ENCODE measurements at places on chromosomes 6 and 20.
A peak's percentile ranks its signal among the peaks of the same experiment; 100 is the strongest.

DNA sequence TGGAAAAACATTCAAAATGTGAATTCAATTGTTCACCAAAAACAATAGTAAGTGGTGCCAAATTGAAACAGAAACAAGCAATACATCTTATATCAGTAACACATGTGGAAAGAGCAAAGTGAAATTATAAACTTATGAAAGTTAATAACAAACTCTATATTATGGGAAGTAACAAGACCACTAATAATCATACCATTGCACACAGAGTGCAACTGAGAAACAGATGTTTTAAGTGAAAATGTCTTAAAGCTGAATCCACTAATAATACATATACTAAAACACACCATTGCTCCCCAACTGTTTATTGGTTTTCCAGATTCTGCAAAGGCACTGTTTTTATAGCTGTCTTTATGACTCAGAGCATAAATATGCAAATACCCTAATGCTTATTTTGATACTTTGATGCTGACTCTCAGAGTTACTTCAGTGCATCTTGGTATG lies 292.3 kb downstream of the RFPL4B start:
- no peak for DNase-seq

DNA sequence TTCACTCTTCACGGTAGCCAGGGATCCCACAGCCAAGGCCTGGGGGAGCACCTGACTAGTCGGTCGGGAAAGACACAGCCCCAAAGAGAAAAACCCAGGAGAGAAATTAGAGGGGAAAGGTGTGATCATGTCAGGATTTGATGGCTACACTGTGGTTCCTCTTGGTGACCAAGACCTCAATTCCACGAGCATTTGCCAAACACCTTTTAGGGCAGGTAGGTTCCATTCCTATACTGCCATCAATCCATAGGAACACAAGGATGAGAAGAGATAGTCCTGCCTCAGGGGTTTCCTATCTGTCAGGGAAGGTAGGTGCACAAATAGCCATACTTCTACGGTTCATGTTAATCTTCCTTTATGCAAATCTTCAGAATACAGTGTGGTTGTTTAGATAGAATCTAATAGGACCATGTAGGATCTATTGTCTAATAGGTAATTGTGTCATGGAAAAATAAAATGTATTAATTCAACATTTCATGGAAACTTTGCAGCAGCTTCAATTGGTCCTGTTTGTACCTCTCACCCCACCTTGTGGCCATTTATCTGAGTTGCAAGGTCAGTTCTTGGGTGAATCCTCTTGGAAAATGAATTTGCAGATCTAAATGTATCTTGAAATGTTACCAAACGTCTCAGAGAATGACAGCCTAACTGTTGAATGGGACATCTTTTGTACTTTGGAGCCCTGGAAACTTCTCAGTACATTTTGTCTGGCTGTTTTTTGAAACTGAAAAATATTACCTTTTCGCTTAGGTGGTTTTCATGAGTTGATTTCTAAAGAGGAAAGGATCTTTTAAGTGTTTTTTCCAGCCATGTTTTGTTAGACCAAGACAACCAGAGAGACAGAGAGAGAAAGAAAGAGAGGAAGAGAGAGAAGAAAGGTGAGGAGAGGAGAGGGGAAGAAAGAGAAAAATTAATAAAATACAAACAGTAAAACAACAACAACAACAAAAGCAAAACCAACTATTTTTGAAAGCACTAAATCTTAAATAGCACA lies 33.7 kb upstream of the IYD start:
- DNase-seq = peak; percentile 29

DNA sequence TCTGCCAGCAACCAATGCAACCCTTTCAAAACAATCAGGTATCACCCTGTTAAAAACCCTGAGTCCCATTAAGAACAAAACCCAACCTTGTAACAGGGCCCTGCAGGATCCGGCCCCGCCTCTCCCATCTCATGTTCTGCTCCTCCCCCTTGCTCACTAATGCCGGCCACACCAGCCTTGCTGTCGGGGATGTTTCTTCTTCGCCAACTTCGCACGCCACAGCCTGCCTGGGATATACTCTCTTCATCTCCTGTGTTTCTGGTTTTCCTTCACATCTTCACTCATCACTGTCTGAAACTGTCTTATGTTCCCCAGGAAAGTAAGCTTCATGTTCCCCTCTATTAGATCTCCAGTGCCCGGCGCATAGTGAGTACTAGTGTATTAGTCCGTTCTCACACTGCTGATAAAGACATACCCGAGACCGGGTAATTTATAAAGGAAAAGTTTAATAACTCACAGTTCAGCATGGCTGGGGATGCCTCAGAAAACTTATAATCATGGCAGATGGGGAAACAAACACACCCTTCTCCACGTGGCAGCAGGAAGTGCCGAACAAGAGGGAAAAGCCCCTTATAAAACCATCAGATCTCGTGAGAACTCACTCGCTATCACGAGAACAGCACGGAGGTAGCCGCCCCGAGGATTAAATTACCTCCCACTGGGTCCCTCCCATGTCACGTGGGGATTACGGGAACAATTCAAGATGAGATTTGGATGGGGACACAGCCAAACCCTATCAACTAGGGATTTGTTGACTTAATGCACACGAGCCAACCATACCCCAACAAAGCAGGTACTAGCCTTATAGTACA lies 5.1 kb downstream of the TP53RK start:
- no peak for DNase-seq

GRCh38 chr6:148972481-148972880 lies 225.7 kb downstream of the UST start:
- DNase-seq = peak; percentile 45

GRCh38 chr20:52270696-52271095 lies 79.1 kb upstream of the ZFP64 start:
- no peak for DNase-seq

- no peak for DNase-seq
Measured at GRCh38 chr20:19502169-19502568, 255.9 kb upstream of the RIN2 start.
